ENCODE measurements at places on chromosomes 4 and X.

GRCh38 chrX:25754399-25754798 lies 383.7 kb upstream of the MAGEB18 start:
- DNase-seq: no peak

DNA sequence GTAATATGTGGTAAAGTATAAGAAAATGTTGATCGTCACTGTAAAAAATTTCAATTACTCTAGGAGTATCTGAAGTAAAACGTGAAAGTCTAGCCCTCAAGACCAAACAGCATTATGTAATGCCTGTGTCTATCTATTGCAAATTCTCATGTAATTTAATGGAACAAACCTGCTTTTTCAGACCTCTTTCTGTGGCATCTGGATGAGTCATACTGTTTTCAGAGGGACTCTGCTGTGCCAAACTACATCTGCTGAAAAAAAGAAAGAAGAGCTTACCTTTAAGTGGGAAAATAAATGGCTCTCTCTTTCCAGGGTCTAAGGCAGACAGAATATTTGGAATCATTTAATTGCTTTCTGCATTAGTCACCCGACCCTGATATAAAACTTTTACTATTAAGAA lies 89.8 kb upstream of the ARMCX2 start:
- DNase-seq: no peak

DNA sequence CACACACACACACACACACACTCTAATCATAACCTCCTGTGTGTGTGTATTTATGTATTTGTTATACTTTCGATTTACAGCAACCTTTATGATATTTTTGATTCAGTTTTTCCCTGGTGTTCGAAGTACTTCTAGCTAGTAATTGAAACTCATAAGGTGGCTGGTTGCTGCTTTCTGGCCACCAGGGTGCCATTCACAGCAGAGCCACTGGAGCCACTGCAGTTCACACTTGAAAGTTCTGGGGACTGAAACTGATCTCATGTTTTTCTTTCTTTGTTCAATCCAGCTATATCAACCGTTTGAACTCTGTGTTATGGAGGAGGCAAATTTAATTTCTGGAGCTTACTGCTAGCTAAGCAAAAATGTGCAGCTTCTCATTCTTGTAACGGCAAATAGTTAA lies 419.4 kb downstream of the ADGRL3 start:
- DNase-seq: no peak

DNA sequence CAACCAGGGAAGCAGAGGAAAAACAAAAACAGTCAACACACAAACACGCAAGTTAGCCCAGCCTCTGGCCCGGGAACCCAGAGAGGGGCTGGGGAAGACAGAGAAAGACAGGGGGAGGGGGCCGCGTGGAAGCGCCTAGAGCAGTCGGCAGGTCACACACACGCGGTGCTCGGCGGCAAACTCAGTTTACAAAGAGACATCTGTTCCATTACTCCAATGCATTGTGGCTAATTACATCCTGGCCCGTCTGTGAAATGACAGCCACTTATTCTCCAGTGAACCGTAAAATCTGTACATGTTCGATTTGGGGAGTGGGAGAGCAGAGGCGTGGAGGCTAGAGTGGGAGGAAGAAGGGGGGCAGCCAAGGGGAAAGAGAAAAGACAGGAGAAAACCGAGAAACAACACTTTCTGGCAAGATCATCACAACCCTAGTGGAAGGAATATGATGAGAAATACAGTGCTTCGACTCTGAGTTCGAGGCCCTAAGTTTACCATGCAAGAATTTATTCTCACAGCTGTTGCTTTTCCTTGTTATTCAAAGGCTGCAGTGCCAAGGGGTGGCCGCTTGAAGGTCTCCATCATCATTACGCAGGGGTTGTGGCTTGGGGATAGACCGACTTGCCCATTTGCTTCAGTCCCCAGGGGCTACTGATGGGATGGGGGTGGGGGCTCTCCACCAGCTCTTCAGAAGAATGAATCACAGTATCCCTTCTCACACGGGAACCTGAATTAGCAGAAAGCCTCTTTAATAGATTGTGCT lies 167.7 kb downstream of the MGST2 start:
- no peak for DNase-seq

GRCh38 chr4:152936446-152937335 lies 568 bp downstream of the FHDC1 start:
- no peak for DNase-seq

DNA sequence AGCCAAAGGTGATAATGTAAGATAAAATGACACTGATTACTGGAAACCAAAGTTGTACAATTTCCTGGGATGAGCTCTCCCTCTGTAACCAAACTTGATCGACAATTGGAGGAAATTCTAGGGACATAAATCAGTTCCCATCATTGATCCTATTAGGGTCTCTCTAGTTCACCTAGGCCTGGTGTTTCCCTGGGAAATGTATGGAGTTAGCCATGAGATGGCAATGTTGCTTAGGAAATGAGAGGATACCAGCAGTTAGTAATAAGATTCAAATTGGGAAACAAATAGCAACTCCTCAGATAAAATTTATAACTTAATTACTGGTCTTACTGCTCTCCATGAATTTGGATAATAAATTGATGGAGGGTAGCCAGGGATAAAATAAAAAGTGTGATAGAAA lies 52.2 kb downstream of the SPATA18 start:
- peak; percentile 22 for DNase-seq

DNA sequence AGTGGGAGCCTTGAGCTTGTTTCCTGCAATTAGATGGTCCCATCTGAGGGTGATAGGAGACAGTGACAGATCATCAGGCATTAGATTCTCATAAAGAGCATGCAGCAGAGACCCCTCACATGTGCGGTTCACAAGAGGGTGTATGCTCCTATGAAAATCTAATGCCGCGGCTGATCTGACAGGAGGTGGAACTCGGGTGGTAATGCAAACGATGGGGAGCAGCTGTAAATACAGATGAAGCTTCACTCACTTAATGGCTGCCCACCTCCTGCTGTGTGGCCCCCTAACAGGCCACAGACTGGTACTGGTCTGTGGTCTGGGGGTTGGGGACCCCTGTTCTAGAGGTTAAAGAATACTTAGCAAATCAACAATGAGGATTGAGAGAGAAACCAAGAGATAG lies 201.5 kb upstream of the PITX2 start:
- no peak for DNase-seq

DNA sequence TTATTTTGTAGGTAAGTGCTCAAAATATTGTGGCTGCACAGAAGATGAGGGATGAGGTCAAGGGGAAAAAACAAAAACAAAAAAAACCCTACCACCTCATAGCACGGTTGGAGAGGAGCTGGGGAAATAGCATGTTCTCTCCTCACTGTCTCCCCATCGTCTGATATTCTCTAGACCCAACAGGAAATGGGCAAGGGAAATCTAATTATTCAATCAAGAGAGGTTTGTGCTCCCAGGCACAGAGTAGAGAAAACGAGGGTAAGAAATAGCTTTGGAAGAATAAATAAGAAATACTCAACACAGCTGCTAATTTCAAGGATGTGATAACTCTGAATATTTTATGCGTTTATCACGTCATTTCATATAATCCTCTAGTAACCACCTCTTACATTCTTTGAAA lies 619.2 kb upstream of the GNPDA2 start:
- no peak for DNase-seq

- DNase-seq: no peak
Observed at GRCh38 chr4:81421346-81422218, 50.1 kb downstream of the RASGEF1B start.
